Fibroblast of skin of scalp (primary cell): ENCODE measurements at places on chromosomes 12 and 14.

DNA sequence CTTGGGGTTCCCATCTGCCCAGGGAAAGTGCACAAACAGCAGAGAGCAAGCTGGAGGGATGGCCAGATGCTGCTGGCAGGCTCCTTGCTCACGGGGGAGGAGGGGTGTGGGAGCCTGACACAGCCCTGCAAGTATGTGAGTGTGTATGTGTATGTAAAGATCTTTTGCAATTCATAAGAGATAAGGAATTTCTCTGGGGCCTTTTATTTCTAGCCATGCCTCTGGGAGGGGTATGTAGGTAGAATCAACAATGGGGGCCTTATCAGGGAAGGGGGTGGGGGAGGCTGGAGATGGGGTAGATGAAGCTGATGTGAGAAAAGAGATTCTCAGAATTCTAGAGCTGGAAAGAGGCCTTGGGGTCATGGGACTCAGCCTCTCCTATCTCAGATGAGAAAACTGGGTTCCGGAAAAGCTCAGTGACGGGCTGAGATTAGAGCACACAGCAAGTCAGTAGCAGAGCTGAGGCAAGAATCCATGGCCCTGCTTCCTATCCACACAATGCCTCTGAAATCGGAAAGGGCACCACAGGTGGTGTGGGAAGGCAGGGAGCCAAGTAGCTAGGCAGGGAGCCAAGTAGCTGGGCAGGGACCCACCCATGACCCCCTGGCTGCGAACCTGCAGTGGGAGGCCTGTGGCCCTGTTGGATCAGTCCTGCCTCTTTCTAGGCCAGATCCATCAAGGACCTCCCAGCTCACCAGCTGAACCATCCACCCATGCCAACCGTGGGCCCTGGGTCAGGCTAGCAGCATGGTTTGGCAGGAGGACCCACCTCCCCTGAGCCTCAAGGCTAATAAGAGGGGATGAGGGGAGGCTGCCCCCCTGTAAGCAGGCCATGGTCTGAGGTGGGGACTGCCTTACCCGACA, 54.7 kb downstream of the PLEKHG3 start:
- DNase-seq, result peak; percentile 92

GRCh38 chr12:50065726-50066310, 8.4 kb downstream of the ASIC1 start:
- peak; percentile 61 for DNase-seq

GRCh38 chr12:114817571-114818425, 133.8 kb upstream of the TBX3 start:
- no peak for DNase-seq

GRCh38 chr12:89524541-89525304, at the start of gene GALNT4:
GALNT4 (minus strand) TSS chr12:89524796; CDS start chr12:89524549, 247 bp downstream.
- DNase-seq, result peak; percentile 89

GRCh38 chr12:115771065-115771464, 506.4 kb downstream of the MED13L start:
- DNase-seq, result no peak

DNA sequence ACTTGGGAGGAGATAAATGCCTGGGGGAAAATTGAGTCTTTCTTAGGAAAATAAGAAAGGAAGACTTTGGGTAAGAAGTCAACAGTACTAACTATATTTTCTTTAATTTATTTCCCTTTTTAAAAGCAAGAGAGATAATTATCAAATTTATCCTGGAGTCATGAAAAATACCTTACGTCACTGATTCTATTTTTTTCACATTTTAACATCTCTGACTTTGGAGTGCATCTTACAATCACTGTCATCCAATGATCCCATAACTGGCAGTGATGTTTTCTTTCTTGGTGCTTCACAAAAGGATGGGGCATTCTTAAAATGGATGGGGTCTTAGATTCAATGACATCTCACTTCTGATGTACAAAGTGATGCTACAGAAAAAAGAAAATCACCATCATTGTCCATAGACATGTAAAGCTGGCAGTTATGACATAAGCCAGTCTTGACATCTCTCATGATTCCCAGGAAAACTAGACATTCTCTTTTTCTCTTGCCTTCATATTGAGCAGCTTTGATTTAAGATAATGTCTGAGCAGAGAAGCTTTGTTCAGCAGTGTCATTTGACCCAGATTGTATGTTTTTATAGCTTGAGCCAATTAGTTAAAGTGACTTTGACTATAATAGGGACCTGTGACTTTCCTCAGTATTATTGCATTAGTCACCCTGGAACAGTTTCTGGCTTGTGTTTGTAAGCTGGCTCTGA, 236.2 kb downstream of the EGLN3 start:
- DNase-seq, result peak; percentile 76

DNA sequence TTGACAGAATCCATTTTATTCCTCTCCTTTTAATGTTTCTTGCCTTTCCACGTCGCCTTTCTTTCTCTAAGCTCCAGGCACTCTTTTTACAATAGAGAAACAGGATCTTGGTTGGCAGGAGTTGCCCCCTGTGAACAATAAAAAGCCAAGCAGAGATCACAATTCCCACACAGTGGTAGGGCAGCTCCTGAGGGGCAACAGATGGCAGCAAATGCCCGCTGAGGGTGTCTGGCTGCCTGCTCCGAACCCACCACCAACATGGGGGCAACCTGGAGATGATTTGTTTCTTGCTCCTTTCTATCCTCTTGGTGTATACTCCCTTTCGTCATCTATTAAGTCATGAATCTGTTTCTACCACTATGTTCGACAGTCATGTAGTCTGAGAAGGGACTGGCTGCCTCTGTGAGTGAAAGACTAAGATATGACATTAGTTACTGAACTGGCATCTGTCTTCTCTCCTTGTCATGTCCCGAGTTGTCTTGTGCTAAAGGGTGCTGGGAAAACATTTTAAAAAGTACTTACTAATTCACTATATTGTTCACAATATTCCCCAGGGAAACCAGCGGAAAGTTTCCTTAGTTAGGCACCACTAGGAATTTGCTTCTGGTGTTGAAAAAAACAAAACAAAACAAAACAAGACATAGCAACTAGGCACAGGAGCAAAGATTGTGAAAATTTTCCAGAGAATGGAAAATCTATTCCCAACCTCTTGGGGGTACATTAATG, 170.1 kb downstream of the STXBP6 start:
- peak; percentile 34 for DNase-seq

DNA sequence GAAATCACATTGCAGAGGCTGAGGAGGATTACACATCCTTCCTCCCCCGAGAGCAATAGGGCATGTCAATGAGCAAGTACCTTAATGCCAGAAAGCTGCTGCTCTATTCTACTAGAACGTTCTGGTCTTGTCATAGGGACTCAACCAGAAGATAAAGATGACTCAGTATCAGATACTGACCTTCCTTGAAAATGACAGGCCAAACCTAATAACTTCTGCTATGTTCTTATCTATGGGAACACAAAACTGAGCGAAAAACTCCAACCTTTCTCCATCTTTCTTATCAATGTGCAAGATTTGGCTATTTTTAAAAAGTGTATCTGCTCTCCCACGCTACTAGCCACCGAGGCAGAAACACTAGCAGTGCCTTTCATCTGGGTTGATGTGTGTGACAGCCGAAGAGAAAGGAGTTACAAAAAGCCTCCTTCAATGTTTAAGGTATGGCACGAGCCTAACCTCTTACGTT, 5.5 kb downstream of the CCDC92 start:
- DNase-seq, result no peak

DNA sequence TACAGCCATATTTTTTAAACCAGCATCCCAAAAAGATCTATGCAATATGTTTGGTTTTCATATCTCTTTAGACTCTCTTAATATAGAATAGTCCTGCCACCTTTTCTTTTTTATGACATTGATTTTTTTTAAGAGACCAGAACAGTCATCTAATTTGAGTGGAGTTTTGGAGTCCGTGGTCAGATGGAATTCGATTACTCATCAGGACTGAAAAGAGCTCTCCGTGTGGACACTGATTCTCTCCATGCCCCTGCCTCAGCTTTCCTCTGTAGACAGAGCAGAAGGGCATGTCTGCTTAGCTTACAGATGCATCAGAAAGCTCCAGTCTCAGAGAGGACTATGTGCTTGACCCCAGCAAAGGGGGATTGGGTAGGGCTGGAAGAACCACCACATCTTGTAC, 27.8 kb downstream of the SMCO2 start:
- DNase-seq, result peak; percentile 83

DNA sequence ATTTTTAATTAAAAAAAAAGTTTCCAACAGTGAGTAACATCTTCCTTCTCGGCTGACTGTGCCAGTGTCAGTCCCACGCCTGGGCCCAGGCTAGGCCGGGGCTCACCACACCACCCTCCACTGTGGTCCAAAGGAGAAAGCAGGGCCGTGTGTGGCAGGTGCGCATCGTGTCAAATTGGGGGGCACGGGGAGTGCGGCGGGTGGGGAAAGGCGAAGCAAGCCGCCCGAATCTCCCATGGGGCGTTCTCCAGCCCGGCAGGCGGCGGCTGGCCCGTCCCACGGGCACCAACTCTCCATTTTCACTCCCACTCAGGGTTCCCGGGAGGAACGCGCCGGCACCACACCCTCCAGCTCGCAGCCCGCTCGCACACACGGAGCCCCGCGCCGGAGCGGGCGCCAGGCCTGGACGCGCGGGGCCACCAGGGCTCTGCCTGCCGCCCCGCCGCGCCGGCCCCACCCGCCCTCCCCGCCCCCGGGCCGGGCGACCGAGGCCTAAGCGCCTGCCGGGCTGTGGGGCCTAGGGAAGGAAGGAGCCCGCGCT, 604 bp downstream of the EEA1 start:
- peak; percentile 17 for DNase-seq

DNA sequence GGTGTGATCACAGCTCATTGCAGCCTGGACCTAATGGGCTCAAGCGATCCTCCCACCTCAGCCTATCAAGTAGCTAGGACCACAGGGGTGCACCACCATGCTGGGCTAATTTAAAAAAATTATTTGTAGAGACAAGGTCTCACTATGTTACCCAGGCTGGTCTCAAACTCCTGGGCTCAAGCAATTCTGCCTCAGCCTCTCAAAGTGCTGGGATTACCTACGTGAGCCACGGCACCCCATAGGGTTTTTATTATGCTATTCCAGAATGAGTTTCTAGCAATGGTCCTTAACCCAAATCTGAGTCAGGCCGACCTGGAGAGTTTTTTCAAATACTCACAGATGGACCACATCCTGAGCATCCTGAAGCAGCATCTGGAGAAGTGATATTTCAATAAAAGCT, 159.8 kb downstream of the CPNE8 start:
- no peak for DNase-seq

DNA sequence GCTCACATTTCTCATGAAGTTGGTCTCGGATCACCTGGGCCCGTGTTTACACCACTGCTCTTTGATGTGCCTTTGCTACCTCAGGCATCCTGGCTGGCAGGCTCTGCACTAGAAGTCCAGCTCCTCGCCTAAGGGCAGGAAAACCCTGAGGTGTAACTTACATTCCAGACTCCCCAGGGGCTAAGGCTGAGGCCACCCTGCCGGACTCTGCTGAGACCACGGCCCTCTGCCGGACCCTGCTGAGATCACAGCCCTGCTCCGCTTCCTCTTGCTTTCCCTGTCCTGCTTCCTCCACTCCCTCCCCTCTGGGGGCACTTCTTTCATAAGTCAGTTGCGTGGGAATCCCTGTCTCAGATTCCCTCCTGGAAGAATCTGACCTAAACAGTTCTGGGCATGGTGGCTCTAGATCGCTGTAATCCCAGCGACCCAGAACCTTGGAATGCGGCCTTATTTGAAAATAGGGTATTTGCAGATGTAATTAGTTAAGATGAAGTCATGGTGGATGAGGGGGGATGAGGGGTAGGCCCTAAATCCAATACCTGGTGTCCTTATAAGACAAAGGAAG, 17.2 kb downstream of the RILPL1 start:
- no peak for DNase-seq

- no peak for DNase-seq
Measured at GRCh38 chr12:65868878-65869277, 44.6 kb downstream of the HMGA2 start.

DNA sequence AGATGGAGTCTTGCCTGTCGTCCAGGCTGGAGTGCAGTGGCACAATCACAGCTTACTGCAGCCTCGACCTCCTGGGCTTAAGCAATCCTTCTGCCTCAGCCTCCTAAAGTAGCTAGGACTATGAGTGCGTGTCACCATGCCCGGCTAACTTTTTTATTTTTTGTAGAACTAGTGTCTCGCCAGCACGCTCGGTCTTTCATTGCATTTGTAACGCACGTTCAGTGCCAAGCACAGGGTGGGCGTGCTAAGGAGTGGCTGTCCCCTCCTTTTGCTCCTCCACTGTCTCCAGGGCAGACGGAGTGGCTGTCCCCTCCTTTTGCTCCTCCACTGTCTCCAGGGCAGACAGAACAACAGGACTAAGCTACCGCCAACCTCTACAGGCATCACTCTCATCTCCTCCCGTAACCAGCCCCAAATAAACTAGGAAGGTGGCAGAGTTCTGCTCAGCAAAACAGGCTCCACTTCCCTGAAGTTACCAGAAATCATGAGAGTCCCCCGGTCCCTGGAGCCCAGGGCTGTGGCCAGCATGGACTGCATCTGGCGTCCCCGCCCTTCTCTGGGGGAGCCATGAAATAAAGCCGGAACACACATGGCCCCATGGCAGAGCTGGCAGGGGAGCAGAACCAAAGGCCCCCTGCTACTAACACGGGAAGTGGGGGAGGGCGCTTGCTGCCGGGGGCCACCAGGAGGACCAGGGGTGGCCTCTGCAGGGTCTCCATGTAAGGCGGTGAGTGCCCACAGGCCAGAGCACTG, 60.2 kb downstream of the CCDC88C start:
- DNase-seq, result no peak

GRCh38 chr14:66540038-66540437, 32.1 kb downstream of the GPHN start:
- no peak for DNase-seq

DNA sequence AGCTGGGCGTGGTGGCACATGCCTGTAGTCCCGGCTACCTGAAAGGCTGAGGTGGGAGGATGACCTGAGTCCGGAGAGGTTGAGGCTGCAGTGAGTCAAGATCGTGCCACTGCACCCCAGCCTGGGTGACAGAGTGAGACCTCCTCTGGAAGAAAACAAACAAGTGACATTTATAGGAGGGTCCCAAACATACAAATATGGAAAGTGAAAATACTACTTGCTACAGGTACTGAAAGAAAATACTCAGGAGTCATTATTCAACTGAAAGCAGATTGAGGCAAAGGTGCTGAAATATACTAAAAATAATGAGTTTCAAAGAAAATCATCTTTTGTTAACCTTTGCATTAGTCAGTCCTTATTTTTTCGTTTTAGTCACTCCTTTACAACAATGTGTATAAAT, 53.5 kb downstream of the ETV6 start:
- DNase-seq, result no peak

DNA sequence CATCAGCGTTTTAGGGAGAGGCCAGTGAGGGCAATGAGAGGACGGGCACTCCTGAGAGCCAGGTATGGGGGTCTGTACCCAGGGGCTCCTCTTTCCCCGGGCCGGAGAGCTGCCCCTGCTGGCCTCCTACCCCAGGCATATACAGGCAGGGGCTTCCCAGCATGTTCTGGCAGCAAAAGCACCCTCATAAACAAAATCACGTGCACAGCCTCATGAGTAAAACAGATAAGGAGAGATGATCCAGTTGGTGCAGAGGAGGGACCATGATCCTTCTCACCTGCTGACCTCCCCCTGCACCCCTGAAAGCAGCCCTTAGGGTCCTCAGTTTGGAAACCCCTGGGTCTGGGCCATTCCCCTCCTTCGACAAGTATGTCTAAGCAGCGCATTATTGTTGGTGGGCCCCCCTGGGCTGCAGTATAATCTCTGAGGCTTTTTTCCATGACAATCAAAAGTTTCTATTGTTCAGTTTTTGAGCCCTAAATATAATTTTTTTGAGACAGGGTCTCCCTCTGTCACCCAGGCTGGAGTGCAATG, 5.0 kb upstream of the KRT4 start:
- no peak for DNase-seq
